ENCODE measurements at places on chromosomes 7 and 10.
A peak's percentile ranks its signal among the peaks of the same experiment; 100 is the strongest.

DNA sequence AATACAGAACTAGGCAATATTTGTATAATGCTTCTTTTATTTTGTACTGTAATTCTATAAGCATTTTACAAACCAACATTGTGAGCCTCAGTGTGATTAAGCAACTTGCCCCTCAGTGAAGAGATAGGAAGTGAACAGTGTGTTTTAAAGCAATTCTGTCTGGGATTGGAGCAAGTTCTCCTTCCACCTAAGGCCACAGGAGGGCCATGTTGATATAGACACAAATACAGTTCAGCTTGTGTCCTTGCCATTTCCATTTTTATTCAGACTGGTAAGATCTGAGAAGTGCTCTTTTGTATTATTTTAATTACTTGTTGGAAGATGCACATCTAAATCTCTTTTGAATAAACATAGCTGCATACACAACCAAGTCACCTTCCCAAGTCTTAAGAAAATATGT is 416.3 kb upstream of the COBL start:
- no peak for DNase-seq

DNA sequence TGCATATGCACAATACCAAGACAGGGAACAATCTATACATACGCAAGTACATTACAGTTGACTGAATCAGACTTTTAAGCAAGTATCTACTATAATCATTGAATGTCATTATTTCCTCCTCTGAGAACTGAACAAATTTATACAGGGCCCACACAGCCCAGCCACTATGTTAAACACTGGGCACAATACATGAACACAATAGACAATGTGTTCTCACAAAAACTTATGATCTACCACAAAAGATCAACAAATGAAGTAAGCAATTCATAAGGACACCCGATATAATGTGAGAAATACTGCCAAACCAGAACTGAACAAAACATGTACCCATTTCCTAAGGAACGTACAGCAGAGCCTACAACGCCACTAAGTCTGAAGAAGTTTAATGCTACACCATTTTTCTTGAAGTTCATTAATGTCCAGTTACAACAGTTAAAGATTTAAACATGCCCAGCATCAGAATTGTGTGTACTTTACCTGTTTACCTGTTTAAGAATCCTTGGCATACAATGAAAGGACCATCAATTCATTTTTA is 31.5 kb downstream of the SHTN1 start:
- no peak for DNase-seq

- DNase-seq = no peak
These were observed 7.1 kb downstream of the CRYGN start for GRCh38 chr7:151432658-151433521.

GRCh38 chr10:90937645-90938258 is 16.9 kb upstream of the ANKRD1 start:
- DNase-seq = peak; percentile 54

- no peak for DNase-seq
These were observed 82.4 kb upstream of the BTBD16 start for GRCh38 chr10:122188706-122189105.

DNA sequence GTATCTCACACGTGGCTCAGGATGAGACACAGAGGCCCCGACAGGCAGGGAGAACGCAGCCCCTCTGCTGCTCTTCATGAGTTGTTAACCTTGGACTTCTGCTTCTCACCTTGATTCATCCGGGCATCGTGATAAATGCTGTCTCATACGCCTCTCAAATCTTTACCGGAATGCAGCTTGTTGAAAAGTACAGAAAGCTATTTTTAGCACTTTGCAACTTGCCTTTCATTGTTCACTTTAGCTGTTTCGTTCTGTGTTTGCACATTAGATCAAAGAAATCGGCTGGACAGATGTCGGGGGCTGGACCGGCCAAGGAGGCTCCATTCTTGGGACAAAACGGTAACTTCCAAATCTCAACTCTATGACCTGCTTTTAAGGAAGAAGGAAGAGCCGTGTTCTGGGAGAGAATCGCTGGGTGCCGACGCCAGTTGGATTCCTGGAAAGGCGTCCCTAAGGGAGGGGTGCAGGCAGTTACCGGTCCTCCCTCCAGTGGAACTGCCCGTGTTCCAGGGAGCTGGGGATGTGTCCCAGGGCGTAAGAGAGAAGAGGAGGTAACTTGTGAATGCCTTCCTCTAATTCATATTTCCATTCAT is 49.3 kb downstream of the PFKP start:
- DNase-seq = no peak

DNA sequence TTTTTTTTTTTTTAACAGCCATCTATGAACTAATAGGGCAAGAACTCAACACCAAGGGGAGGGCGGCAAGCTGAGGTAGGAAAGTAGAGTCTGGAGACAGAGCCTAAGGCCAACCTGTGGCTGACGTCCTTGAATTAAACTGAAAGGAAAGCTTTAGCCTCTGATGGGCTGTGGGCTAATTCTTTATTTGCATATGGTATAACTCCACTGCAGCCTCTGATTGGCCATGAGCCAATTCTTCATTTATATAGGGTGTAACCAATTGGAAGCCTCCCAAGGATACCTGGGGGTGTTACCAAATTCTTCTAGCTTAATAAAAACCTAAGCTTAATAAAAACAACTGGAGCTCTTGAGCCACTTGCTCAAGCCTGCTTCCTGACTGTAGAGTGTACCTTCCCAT is 10.3 kb downstream of the TYW1 start:
- DNase-seq = no peak

DNA sequence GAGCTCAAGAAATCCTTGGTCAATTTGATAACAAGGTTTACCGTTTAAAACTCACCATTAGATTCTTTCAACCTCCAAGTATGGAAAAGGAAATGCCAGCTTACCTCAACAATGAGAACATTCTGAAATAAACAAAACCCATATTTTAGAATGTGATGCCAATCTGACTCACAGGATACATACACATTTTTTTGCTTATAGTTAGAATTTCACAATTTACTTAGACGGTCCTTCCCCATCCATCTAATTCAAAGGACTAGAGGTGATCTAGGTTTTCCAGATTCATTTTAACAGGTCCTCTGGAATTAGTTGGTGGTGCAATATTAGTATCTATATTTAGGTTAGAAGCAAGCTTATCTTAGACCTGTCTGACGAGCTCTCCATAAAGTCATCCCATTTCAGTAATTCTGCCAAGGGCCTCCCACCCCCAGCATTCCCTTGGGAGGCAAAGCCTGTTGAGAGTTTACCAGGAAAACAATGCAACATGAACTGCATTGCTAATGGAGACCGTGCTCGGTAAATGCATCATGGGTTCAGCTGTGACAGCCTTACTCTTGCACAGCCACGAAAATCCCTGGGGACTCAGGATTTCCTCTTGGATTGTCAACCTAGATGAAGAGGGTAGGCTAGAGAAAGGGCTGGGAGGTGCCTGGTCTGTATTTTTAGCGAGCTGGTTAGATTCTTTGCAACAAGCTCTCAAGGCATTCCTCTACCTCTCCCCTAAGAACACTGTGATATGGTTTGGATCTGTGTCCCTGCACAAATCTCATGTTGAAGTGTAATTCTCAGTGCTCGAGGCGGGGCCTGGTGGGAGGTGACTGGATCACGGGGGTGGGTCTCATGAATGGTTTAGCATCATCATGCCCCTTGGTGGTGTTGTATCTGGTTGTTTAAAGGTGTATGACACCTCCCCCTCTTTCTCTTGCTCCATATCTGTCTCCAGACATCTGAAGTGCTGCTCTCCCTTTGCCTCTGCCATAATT is 93.8 kb downstream of the PRTFDC1 start:
- DNase-seq = peak; percentile 63

- no peak for DNase-seq
These were observed 407.1 kb downstream of the MDFIC start for GRCh38 chr7:115329006-115329405.

- DNase-seq = peak; percentile 84
These were observed 44.9 kb downstream of the AKR1B15 start for GRCh38 chr7:134593530-134594392.

- no peak for DNase-seq
These were observed 11.6 kb upstream of the KAT6B start for GRCh38 chr10:74814797-74815196.

DNA sequence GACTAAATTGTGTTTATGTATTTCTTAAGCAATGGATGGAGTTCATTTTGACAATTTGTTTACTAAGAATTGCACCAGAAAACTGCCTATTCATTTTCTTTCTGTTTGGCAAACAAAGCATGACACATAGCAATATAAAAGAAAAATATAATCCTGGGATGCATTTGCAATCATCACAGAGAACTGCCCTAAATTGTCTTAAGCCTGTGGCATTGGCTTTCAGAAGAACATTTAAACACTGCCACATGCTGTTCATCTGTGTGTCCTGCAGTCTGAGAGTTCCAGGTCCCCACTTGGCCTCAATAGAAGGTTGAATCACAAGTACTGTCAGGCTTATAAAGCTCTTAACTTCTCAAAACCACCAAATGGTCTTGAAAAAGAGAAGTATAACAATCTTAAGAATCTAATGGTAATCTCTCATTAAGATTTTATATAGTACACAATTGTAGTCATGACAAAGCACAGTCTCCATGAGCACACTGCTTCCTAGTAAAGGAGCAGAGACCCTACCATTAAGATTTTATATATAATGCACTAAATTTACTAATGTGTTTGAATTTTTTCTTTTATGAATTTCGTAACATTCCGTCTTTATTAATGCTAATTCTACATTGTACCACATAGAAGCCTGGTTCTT is 29.9 kb downstream of the RNLS start:
- peak; percentile 63 for DNase-seq

DNA sequence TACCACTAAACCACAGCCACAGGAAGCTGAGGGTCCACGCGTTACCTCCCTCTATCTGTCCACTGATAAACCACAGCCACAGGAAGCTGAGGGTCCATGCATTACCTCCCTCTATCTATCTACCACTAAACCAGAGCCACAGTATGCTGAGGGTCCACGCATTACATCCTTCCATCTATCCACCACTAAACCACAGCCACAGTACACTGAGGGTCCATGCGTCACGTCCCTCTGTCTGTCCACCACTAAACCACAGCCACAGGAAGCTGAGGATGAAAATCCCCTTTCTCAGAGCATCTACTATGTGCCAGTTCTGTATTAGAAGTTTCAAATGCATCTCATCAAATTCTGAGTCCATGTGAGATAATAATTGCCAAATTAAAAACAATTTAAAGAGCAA is 589.3 kb downstream of the DNAJB6 start:
- DNase-seq = no peak

DNA sequence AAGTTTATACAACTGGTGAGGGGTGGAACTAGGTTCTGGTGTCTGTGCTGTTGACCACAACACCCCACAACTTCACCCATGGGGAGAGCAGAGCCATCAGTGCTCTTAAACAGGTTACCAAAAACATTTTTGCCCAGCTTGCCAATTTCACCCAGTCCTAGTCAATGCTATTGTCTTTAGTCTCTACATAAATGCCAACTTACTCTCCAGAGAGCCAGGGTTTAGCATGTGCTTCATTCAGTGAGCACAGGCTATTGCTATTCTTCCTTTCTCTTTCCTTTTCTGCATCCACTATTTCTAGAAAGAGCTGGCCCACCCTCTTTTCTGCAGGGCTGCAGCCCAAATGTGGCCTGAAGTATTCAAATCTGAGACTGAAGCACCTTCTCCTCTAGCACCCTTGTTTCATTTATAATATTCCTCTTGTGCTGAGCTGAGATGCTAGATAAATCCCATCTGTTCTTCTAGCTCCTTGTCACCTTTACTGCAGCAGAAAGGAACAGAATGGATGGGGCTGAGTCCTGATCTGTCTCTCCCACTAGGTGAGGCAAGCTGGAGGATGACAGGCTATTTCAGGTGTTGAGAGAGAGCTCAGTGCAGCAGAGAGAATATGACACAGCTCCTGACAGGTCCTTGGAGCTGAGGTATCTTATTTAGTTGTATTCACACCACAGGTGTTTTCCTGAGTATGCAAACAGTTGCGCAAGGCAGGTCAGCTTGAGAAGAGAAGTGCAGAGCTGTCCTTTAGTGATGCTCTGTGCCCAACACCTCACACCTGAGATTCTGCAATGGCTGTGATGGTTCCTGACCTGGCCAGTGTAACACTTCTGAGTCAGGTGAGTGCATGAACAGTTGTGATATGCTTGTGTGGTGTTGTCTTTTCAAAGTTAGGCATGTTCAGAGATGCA is 819.2 kb downstream of the CCSER2 start:
- DNase-seq = no peak

- no peak for DNase-seq
These were observed 631.0 kb downstream of the AUTS2 start for GRCh38 chr7:70229242-70229641.

DNA sequence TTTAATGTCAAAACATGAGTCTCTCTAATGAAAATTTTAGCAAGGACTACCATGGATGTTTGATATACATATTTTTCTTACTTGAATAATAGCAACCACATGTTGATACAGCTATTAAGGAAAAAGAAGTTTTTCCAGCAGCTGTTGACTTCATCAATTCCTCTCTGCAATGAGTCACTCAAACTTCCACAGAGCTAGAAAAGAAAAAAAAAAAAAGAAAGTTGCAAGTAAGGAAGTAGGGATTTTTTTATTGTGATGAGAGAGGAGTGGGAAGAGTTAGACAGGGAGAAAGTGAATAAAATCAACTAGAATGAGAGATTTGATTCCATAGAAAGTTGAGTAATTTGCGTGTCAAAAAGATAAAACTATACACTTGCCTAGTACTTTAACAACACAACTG is 46.2 kb downstream of the CAV1 start:
- DNase-seq = peak; percentile 84

- DNase-seq = no peak
These were observed 74.2 kb downstream of the MALSU1 start for GRCh38 chr7:23373151-23374004.

DNA sequence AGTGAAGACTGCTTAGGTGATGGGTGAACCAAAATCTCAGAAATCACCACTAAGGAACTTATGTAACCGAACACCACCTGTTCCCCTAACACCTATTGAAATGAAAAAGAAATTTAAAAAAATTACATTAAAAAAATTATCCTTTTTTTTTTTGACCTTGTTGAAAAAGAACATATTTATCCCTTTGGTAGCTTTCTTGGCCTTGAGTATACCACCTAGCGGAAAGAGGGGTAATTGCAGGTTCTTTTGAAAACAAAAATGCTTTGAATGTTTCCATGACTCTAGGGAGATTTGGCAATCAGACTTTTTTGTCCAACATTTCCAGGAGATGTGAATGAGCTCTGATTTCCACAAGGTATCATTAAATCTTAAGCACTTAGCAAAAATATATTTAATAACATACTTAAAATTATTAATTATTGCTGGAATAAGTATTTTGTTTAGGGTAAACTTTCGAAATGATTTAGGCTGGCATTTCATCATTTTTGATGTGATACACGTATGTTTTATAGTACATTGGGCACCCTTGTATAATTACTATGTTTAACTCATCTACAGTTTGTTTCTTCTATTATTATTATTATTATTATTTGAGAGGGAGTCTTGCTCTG is 47.0 kb upstream of the ELMO1 start:
- DNase-seq = peak; percentile 1

- no peak for DNase-seq
These were observed 79.1 kb upstream of the KCNMA1 start for GRCh38 chr10:77716458-77717317.

DNA sequence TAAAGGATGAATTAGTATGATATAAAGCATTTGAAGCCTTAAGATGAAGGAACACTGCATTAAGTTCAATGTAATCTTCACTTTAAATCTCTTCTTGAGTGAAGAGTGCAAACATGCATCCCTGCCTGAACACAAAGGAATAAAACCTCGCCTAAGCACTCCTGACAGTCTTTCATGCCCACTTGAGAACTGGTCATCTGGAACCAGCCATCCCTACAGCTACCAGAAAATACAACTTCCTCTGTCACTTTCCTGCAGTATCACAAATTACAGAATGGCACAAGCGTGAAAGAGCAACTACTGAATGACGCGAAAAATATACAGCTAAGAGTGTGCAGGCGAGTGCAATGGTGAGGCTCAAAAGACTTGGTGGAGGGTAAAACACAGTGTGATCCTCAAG is 1079.9 kb downstream of the CNTNAP2 start:
- no peak for DNase-seq

GRCh38 chr10:67284589-67284988 is 358.8 kb downstream of the LRRTM3 start:
- DNase-seq = no peak

All from EL (cell line).